ENCODE measurements at places on chromosomes 5 and 9.

- DNase-seq = no peak
These were observed 4.9 kb upstream of the FGFR4 start for GRCh38 chr5:177081859-177082258.

GRCh38 chr9:16103620-16104397 is 551.0 kb downstream of the CCDC171 start:
- no peak for DNase-seq

DNA sequence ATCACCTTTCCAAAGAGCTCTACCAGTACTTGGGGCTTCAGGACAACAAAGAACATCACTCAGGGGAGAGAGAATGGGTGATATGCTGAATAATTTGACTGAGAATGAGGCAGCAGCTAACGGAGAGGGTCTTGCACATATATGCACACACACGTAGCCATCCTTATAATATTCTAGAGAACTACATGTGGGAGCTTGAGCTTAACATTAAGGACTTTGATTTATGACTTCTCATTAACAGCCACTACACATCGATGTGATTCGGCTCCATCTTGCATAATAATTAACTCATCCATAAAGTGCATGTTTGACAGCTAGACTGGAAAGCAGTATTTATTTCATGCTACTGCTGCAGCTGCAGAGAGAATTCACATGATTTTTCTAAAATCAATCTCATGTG is 163.4 kb downstream of the RAB3C start:
- DNase-seq = no peak

- DNase-seq = no peak
These were observed 3.0 kb downstream of the PCDH1 start for GRCh38 chr5:141875022-141875740.

GRCh38 chr9:9286001-9286400 is 1326.8 kb downstream of the PTPRD start:
- DNase-seq = no peak

GRCh38 chr5:170662966-170663365 is 120.6 kb upstream of the GABRP start:
- no peak for DNase-seq

GRCh38 chr9:130857864-130858738 is 23.0 kb downstream of the ABL1 start:
- no peak for DNase-seq

DNA sequence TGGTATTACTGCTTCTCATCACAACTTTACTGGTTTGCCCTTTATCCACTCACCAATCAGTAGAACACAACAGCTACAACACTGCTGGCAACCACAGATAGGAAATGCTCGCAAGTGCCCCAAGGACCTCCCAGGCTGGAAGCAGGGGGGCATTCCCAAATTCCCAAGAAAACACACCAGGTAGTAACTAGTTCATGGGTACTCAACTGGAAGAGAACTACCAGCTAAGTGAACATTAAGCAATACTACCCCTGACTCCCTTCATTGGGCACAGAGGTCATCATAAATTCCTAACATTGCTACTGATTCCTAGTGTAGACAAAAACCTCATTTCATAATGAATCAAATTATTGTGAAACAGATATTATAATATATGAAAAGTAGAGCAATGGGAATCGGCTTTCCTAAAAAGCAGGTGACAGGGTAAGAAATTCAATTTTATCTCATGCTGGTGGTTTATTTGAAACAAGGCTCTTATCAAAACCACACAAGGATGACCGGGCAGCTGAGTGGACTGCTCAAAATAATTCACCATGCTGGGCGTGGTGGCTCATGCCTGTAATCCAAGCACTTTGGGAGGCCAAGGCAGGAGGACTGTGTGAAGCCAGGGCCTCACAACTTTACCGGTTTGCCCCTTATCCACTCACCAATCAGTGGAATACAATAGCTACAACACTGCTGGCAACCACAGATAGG is 81.6 kb downstream of the TLE1 start:
- DNase-seq = no peak

DNA sequence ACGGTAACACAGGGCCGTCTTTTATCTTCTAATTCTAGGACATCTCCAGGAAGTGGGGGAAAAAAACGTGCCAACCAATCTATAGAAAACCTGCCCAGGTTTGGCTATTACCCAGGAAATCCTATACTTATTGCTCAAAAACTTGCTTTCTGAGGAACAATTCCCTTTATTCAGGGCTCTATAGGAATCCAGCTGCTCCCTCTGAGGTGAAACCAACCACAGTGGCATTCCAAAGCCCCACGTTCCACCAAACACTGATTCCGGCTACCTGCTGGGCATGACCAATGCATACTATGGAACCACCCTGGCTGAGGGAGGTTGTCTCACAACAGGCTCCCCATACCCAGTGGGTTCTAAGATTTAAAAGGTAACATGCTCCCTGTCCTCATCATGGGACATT is 57.6 kb downstream of the GLIS3 start:
- DNase-seq = no peak

GRCh38 chr5:160298189-160298588 is 14.2 kb downstream of the CCNJL start:
- DNase-seq = no peak

- DNase-seq = no peak
These were observed 566.8 kb upstream of the PTGER4 start for GRCh38 chr5:40112875-40113274.

GRCh38 chr5:165573445-165573844 is 2068.0 kb downstream of the MAT2B start:
- DNase-seq = no peak

- DNase-seq = no peak
These were observed 60.2 kb downstream of the SLC22A5 start for GRCh38 chr5:132429463-132430440.

GRCh38 chr9:127415141-127415540 is 9.0 kb upstream of the ZNF79 start:
- no peak for DNase-seq

- DNase-seq = no peak
These were observed 25.8 kb downstream of the FPGS start for GRCh38 chr9:127828262-127829031.

GRCh38 chr9:32701321-32702022 is 66.0 kb upstream of the TAF1L start:
- no peak for DNase-seq

- DNase-seq = no peak
These were observed 506.2 kb downstream of the GABRG2 start for GRCh38 chr5:162573758-162574157.

DNA sequence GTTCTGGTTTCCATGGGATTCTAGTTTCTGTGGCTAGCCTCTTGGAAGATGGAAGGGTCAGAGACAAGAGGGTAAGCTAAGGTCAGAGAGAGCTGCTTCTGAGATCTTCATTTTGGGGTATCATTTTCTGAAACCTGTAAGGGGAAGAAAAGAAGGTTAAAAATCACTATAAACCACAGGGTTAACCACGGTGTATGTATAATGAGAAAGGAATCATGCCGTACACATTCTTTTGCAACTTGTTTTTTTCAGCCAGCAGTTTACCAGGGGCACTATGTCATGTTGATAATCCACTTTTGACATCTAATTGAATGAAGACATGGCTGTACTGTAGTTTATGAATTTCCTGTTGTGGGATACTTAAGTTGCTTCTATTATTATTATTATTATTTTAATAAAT is 164.4 kb downstream of the FOCAD start:
- no peak for DNase-seq

DNA sequence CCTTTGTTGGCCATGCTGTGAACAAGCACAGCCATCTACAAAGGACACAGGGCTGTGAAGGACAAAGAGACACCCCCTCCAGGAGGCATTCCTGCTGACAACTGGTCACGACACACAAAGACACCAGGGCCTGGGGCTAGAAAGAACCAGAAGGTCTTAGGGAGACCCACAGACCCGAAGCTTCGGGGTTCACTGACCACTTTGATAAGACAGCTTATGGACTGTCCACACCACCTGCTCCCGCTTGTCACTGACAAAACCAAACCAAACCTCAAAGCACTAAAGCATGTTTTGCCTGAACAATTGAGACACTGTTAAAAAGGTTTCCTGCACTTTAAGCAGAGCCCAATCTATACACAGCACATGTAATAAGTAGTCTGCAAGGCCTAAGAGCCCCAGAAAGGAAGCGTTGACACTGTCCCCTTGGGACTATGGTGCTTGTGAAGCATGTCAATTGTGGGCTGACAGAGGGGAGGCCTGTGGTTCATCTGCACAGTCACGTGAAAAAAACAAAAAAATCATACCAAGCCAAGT is 185.0 kb downstream of the GAPVD1 start:
- DNase-seq = peak; percentile 84

Data from germinal center (tissue), 1 donor.